ENCODE measurements at places on chromosomes 4 and X.

DNA sequence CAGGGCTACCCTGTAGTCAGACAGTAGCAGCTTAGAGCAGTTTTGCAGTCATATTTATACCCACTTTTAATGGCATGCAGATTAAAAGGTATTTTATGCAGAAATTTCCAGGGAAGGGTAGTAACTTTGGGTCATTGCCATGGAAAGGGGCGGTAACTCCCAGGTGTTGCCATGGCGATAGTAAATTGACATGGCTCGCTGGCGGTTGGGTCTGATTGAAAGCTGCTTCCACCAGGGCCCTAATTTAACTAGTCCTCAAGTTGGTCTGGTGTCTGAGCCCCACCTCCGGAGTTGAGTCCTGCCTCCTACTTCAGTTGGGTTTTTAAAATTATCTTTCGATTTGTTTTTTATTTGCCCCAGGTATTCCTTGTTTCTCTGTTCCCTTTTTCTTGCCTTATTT is 70.1 kb downstream of the NAA11 start:
- peak; percentile 68 for DNase-seq

DNA sequence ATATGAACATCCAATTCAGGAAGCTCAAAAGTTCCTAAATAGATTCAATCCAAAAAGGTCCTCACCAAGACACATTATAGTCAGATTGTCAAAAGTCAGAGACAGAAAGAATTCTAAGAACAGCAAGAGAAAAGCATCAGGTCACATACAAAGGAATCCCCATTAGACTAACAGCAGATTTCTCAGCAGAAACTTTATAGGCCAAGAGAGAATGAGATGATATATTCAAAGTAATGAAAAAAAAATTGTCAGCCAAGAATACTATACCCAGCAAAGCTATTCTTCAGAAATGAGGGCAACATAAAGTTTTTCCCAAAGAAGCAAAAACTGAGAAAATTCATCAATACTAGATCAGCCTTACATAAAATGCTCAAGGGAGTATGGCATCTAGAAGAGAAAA is 106.6 kb upstream of the SH3RF1 start:
- DNase-seq = no peak

GRCh38 chr4:171813526-171814250 is 484 bp downstream of the GALNTL6 start:
- DNase-seq = peak; percentile 25

DNA sequence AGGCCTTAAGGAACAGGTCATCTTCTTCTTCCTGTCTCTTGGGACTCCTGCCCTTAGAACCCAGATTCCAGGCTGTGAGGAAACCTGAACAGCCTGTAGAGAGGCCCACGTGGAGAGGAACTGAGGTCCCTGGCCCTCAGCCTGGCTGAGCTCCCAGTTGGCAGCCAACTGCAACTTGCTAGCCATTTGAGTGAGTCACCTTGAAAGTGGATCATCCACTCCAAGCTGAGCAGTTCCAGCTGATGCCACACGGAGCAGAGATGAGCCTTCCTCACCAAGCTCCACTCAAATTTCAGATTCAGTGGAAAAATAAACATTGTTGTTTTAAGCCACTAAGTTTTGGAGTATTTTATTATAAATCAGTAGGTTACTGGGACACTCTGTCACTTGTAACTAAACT is 392.5 kb downstream of the BCOR start:
- DNase-seq = peak; percentile 59

DNA sequence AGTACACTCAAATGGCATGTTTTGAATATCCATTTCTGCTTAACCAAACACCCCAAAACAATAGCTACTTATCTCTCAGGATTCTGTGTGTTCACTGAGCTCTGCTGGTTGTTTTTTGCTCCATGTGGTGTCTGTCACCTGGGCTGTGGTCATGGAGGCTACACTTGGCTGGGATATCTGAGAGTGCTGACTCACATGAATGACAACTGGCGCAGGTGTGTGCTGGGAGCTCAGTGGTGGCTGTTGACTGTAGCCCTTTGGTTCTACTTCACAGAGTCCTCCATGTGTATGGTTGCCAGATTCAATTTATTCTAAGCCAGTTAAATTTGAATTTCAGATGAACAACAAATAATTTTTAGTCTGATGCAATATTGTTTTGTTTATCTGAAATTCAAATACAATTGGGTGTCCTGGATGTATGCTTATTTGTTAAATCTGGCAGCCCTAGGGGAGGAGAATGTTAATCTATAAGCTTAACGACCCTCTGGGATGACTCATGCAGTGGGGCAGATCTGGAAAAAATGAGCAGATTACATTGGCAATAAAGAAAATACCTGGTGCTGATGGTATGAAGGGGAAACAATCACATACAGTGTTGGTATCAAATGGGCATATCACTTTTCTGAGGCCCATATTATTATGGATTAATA is 28.2 kb upstream of the TCEAL4 start:
- DNase-seq = no peak

GRCh38 chrX:118325453-118325852 is 20.5 kb upstream of the WDR44 start:
- no peak for DNase-seq

DNA sequence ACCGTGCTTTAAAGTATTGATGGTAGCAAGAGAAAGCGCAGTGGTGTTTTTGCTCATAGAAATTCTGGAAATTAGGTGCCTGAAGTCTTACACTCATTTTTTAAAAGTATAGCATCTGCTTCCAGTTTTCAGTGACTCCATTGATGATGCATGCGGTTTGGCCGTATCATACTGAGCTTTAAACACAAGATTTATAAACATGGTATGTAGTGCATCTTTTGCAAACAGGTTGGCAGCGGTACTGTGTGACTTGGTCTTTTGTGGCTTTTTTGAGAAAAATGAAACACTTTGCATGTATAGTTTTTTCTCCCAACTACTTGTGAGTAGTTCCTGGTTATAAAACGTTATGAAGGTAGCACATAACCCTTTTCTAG is 2.0 kb downstream of the DDX3X start:
- DNase-seq = no peak

- DNase-seq = no peak
Observed at GRCh38 chr4:55884093-55884850, 30.8 kb downstream of the EXOC1 start.

GRCh38 chr4:74670583-74670982 is 123.7 kb downstream of the BTC start:
- DNase-seq = no peak

DNA sequence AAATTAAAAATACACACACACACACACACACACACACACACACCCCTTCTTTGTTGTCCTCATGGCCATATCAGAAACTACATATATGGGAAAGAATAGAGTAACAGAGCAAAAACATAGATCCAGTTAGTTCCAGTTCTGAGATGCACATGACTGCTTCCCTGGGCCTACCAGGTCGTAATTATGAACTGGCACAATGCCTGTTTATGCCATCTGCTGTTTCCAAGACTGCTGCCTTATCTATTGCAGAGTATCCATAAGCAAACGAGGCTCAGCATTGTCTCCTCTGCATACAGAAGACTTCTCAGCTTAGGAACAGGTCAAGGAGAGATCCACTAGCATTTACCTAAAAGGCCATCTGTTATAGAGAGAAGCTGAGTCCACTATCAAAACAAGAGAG is 789.0 kb downstream of the TECRL start:
- peak; percentile 67 for DNase-seq

- DNase-seq = no peak
Observed at GRCh38 chr4:146193628-146194027, 18.1 kb downstream of the LSM6 start.

DNA sequence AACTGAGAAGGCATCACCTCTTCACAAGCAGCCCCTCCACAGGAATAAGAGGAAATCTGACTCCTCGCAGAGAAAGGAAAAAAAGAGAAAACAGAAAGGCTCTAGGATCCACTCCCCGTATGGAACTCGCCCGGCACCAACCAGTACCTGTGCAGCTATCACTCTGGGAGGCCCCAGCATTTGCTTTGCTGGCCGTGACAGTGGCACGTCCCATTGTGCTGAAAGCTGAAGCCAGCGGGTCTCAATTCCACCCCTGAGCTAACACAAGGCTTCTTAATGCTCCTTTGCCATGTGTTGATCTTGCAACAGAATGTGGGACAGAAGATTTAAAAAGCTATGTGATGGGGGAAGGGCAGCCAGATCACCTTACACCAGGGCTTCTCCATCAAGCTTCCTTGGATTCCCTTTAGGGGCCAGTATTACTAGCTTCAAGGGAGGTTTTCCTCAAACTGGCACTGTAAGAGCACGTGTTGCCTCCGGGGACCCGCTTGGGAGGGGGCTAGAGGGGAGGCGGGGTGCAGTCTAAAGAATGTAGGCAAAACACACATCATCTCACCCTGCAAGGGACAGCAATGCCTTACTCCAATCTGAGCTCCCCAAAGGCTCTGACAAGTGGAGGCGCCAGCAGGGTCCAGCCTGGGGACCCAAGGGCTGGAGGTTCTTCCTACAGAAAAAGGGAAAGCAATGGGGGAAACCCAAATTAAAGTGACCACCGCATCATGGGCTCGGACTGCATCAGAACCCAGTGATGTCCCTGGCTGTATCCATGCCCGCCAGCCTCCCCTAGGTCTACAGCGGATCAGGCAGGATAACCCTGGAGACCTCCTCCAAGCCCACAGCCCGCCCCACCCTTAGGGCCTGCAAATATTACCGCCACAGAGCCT is 1.2 kb downstream of the USP46 start:
- peak; percentile 9 for DNase-seq

DNA sequence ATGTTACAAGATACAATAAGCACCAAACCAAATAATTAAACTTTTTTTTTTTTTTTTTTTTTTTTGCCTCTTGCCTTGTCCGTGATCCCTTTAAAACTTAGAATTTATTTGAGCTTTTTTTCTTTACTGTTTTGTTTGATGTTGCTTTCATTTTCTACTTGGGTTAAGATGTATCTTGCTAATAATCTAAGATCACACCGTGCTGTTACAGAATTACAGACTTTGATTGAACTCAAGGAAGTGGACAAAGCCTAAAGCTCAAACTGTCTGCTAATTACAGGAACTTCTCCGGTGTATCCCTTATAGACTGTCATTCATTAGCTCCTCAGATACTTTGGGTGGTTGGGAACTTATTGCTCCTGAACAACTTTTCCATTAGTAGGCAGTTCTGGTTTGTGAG is 26.5 kb downstream of the STIM2 start:
- no peak for DNase-seq

GRCh38 chrX:53558646-53559045 is 124.5 kb upstream of the HSD17B10 start:
- DNase-seq = no peak

DNA sequence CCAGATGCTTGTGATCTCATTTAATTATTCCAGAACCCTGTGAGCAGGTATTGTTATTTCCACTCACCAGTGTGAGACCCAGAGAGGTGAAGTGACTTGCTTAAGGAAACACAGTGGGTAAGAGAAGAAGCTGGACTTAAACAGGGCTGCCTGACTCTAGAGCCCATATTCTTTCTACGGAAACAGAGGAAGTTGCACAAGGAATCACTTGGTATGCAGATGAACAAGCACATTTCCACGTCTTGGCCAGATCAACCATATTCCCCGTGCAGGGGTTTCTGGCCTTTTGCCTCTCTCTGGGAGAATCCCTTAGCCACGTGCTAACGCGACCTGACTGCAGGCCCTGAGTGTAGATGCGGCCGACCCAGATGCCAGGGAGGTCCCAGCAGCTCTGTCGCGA is 195.5 kb upstream of the ATP6AP2 start:
- DNase-seq = no peak

DNA sequence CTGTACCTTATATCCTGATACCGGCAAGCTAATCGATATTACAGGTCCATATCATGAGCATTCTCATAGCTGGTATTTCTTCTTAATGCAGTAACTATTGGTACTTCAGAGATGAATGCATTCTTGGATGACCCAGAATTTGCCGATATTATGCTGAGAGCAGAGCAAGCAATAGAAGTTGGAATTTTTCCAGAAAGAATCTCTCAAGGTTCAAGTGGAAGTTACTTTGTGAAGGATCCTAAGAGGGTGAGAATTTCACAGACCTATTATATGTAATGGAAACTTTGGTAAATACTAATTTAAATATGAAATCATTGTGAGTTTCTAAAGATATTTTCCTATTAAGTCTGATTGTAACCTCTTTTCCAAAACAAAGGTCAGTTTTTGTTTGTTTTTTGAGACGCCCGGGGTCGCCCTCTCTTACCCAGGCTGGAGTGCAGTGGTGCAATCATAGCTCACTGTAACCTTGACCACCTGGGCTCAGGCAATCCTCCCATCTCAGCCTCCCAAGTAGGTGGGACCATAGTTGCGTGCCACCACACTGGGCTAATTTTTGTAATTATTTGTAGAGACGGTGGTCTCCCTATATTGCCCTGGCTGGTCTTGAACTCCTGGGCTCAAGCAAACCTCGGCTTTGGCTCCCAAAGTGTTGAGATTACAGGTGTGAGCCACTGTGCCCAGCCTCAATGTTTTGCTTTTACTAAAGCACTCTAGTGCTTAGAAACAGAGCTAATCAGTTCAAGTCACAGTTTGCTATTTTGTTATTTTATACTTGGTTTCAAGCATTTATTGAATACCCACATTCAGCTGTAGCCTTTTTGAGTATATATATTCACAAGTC is 18.6 kb downstream of the PI4K2B start:
- DNase-seq = no peak

DNA sequence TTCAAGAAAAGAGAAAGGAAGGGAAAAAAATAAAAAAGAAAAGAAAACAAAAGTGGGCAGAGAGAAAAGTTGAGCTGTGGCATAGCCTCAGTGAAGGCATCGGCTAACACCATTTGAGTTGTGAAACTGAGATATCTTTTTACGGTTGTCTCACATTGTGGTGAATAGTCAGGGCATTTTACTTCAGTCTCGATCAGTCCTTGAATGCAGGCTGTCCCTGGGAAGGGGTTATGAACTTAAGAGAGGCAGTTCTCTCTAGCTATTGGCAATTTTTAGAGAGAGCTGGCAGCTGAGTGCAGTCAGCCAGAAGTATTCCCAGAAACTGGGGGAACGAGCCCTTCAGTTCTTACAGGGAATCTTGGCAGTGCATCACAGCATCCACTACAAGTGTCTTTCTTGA is 93.5 kb upstream of the SLC6A14 start:
- DNase-seq = no peak
